ENCODE measurements at places on chromosomes 5 and 9.

DNA sequence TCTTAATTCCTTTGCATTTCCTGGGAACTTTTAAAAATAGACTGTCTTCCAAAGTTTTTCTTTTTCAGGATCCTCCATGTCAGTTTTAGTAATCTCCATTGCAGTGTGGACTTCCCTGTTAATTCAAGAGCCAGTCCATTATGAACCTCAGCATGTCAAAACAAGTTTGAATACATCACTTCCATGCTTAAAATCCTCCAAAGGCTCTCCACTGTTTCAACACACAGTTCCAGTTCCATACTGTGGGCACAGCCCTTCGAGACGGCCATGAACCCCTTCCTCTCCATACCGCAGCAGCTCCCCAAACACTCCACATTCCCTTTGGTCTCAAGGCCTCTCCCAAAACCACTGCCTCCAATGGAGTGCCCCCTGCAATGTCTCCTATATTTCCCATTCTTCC, 19.5 kb downstream of the LIFR start:
- DNase-seq, result no peak

DNA sequence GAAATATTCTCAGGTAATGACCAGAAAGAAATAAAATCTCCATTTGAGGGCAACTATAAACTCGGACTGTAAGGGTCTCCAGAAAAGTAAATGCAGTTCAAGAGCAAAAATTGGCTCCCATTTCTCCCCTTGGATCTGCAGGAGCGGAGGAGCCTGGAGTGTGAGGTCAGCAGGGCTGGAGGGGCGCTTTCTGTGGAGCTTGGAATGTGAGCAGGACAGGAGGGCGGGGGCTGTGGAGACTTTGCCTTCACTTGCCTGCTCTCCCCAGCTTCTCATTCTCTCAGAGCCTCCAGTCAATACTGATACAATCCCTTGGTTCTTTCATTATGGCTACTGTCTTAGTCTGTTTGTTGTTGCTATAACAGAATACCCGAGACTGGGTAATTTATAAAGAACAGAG, 162.8 kb upstream of the ANKH start:
- no peak for DNase-seq

GRCh38 chr9:108241384-108242073, 614.3 kb downstream of the ACTL7B start:
- no peak for DNase-seq

DNA sequence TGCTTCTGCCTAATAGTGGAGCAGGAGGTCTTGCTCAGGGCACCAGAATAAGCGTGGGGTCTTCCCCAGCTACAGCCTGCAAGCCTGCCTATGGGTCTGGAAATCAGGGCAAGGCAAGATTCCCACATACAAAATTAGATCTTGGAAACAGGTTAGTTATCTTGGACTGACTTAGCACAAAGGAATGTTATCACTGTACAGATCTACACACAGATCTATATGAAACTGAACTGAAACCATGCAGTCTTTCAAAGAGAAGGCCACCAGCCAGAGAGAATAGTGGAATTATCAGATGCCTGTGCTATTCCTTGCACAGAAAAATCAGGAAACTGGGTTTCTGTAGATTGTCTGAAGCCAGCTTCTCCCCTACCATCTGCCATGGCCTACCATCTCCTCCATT, 585.7 kb downstream of the ACTL7B start:
- DNase-seq, result no peak

GRCh38 chr9:73132034-73132776, 19.5 kb upstream of the ANXA1 start:
- DNase-seq, result peak; percentile 70

GRCh38 chr5:172939071-172939470, 20.2 kb upstream of the RPL26L1 start:
- DNase-seq, result no peak

DNA sequence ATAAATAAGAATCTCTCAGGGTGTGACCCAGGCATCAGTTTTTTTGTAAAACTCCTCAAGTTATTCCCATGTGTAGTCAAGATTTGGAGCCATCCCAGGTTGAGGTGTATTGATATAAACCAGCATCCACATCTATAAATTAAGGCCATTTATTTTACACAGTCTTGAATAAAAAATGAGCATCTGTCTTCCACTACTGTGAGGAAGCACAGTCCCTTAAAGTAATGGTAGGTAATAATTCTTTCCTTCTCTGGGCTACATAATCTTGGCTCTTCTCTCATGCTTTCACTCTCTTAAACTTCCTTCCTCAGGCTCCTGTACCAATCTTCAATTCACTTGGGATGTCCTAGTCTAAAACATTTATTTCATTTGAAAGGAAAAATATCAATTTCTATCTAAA, 110.3 kb downstream of the PDE4D start:
- no peak for DNase-seq
